ENCODE measurements at places on chromosomes 5 and 9.

DNA sequence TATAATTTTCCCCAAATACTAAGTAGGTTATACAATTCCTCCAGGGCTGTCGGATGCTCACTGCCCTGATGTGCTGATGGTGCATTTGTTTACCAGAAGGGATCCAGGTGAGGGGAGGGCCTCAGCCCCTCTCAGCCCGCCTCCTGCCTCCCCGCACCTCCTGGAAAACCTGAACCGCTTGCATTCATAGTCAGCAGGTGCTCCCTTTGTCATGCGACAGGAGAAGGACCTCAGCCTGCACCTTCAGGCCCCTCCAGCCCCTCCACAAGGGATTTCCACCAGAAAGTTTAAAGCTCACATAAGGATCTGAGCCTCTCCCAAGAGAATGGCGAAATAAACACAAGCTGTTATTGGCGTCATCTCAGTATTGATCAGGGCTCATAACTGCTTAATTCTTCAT, 36.5 kb upstream of the NTNG2 start:
- no peak for DNase-seq

- DNase-seq = no peak
Measured at GRCh38 chr9:123375469-123376132, 19.6 kb downstream of the CRB2 start.

DNA sequence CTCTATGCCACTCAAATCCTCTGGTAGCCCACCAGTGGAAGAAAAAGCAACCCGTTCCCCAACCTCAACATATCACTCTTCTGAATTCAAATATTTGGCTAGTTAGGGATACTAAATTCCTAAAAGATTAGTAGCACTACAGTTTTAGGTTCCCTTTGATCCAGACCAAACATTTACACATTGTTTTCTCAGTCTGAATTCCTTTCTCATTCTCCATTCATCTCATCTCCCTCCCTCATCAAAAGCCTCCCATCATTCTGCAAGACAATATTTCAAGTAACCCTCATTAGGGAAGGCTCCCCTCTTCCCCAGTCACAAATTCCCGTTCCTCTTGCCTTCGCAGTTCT, 26.3 kb downstream of the ADAM19 start:
- no peak for DNase-seq

- DNase-seq = no peak
Measured at GRCh38 chr9:111615928-111616327, 15.2 kb upstream of the DNAJC25 start.

GRCh38 chr5:58708456-58708855, 125.6 kb downstream of the RAB3C start:
- DNase-seq = no peak

GRCh38 chr9:17578911-17579793, at the start of gene SH3GL2:
SH3GL2 (plus strand) TSS chr9:17579066.
- peak; percentile 91 for DNase-seq

GRCh38 chr9:19457693-19458009, 48.8 kb downstream of the ACER2 start:
- no peak for DNase-seq

DNA sequence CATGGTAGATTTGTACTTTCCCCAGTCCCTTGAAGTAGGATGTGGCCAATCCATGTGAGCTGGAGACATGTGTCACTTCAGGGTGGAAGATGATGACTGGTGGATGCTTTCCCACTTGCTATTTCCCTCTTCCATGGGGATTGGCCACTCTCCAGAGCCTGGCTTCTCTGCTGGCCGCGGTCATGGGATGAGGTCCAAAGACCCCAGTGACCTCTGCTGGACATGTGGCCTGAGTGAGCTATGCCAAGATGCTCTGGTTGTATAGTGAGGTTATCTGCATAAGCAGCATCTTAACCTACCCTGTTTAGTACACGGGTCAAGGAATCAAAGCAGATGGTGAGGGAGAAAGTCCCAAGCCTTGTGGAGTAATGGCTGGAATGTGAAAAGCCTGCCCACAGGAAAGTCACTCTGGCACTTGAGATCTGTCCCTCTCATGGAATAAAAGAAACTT, 47.1 kb downstream of the SH3PXD2B start:
- no peak for DNase-seq

- no peak for DNase-seq
Measured at GRCh38 chr9:17865881-17866280, 287.0 kb downstream of the SH3GL2 start.

- no peak for DNase-seq
Measured at GRCh38 chr9:30198463-30199309, 2185.8 kb upstream of the ACO1 start.

- DNase-seq = no peak
Measured at GRCh38 chr5:128613766-128614165, 75.7 kb upstream of the FBN2 start.

DNA sequence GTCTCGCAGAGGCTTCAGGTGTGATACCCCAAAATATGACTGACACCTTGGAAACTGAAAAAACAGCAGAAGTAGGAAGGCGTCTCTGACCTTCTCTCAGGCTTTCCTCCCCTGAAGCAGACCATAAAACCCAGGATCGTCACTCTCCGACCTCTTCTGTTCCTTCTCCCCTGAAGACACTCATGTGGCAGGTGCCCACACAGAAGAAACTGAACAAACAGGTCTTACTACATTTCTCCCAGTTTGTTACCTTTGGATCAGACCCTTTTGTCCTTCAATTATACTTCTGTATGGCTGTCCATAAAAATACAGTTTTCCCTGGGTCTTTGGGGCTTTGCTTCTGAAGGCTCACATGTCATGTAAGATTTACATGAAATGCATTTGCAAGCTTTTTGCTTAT, 10.3 kb upstream of the PRUNE2 start:
- peak; percentile 30 for DNase-seq

- peak; percentile 63 for DNase-seq
Measured at GRCh38 chr9:101601904-101602765, 7.4 kb upstream of the PPP3R2 start.

DNA sequence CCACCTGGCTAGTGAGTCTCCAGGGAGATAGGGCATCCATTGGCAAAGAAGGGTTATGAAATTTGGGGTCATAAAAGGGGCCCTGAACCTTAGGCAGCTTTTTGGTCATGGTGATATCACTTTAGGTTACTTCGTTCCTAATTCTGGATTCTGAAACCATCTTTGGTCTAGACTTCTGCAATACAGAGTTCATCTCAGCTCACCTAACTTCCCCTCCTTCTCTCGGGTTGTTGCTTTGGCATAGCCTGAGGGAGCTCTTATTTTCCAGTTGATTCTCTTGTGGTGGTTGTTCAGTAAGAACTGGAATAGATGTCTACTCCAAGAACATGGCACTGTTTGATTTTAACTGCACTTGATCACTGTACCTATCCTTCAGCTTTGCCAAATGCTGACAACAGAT, 148.9 kb upstream of the RUSC2 start:
- DNase-seq = no peak

DNA sequence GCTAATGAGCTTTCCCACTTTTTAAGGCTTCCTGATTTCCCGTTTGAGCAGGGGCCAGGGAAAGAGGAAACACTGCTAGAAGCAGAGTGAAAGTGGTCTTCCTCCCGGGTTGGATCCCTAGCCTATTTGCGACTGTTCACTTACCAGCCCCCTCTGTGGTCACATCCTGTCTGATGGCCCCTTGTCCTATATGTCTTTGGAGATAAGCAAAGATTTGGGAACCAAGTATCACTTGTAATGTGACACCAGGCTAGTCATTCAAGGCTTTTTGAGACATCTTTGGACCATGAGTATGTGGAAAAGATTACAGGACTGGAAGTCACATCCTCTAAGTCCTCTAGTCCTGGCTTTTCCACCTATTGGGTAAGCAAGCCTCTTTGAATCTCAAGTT, 6.1 kb downstream of the DNAJB5 start:
- DNase-seq = no peak

GRCh38 chr5:42927730-42928129, 112.4 kb downstream of the ANXA2R start:
- no peak for DNase-seq

DNA sequence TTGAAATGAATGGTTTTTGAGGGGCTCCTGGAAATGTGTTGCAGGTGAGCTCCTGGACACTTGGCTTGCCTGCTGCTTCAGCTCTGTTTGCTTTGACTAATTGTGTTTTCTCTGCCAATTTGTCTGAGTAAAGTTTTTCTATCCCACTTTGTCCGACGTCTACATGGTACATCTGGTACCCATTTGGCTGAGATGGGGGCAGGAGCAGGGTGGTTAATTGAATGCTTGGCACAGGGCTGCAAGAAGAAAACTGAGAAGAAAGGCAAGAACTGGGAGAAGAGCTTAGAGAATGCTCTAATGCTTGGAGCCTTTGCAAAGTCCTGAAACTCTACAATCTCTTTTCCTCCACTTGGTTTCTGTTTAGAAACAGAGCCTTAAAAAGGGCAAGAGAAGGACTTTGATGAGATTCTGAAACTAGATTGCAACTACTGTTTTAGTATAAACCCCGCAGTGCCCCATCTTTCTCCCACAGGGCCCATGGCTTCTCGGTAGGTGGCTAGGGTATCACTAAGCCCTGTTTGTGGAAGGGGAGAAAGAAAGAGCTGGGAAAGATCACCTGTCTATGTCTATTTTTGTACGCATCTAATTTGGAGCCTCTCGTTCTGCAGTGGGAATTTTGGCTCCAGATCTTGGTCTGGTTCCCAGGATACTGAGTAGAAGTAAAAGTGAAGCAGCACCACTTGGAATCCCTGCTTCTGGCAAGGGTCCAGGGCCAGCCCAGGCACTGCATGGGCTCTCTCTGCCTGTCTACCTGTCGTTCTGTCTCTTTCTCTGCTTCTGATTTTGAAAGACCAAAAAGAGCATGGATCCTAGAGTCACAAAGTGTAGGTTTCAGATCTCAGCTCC, 214.4 kb downstream of the SEMA6A start:
- no peak for DNase-seq

GRCh38 chr5:3590161-3590966, 5.3 kb upstream of the IRX1 start:
- peak; percentile 59 for DNase-seq

GRCh38 chr9:123074628-123075027, 41.2 kb downstream of the GPR21 start:
- no peak for DNase-seq

- no peak for DNase-seq
Measured at GRCh38 chr5:143870871-143871632, 59.1 kb downstream of the HMHB1 start.

DNA sequence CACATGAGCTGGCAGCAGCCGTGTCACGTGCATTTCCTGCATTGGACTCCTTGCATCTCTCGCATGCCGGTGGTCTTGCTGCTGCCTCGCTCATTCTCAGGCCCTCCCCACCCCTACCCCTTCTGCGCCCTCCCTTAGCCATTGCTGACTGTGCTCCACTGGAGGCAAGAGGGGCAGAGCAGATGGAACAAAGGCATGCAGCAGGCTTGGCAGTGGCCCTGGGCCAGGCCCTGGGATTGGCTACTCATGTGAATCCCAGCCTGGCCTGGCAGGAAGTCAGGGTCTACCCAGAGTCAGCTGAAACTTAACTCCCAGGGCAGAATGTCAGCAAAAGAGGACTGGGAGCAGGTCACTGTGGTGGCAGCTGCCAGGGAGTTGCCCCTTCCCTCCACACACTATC, 62.3 kb downstream of the TSTD2 start:
- DNase-seq = no peak

- DNase-seq = no peak
Measured at GRCh38 chr5:36659411-36659810, 53.0 kb downstream of the SLC1A3 start.

- DNase-seq = no peak
Measured at GRCh38 chr5:110034056-110034600, 344.4 kb downstream of the MAN2A1 start.

GRCh38 chr5:150347451-150347850, 10.0 kb upstream of the TCOF1 start:
- DNase-seq = no peak

DNA sequence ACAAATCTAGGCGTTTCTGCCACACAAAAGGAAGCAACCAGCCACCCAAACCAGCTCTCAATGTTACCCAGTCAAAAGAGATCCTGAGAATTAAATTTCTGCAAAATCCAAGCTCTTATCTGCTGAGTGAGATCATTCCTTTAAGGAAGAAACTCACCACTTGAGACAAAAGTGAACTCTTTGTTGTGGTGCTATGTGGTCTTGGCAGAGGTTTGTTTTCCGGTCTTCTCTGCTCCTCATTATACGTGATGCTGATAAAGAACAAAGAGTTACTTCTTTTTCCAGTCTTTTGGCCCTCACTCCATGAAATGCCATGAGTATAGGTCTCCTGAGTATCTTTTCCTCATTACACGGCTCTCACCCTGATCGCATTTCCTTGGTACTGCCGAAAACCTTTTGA, 82.1 kb downstream of the PRKACG start:
- DNase-seq = no peak

DNA sequence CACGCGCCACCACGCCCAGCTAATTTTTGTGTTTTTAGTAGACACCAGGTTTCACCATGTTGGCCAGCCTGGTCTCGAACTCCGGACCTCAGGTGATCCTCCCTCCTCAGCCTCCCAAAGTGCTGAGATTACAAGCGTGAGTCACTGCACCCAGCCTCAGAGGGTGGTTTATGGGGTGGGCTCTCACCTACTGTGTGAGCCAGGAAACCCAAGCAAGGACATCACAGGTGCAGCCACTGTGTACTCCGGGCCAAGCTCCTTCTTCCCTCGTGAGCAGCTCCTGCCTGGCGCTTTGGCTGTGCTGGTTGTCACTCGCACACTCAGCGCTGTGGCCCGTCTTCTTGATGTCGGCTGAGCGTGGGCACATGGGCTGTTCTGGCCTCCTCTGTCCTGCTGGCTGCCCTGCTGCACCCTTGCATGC, 70.1 kb downstream of the WNK2 start:
- no peak for DNase-seq

Data from DMS153 (cell line).